ENCODE measurements at places on chromosomes 4 and X.

DNA sequence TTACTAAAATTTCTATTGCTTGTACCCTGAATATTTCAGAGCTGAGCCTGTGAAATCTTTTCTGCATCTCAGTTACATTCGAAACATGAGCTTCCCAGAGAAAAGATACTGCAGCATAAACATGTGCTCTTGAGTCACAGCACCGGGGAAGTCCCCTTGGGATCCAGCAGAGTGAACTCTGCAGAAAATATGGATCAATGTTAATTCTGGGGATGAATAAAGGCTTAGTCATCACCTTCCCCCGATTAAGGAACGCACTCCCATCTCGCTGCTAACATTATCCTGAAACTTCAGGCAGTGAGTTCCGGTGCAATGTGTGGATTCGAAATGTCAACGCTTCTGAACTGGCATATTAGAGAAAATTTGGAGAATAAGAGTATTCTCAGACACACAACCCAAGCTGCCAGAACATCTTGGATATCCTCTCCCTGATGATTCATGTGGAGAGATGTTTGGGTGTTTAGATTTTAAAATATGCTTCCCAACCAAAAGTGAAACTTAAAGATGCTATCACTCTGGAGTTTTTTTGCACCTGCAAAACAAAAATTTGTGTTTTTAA is 90.8 kb downstream of the IRF2 start:
- DNase-seq: peak; percentile 87

DNA sequence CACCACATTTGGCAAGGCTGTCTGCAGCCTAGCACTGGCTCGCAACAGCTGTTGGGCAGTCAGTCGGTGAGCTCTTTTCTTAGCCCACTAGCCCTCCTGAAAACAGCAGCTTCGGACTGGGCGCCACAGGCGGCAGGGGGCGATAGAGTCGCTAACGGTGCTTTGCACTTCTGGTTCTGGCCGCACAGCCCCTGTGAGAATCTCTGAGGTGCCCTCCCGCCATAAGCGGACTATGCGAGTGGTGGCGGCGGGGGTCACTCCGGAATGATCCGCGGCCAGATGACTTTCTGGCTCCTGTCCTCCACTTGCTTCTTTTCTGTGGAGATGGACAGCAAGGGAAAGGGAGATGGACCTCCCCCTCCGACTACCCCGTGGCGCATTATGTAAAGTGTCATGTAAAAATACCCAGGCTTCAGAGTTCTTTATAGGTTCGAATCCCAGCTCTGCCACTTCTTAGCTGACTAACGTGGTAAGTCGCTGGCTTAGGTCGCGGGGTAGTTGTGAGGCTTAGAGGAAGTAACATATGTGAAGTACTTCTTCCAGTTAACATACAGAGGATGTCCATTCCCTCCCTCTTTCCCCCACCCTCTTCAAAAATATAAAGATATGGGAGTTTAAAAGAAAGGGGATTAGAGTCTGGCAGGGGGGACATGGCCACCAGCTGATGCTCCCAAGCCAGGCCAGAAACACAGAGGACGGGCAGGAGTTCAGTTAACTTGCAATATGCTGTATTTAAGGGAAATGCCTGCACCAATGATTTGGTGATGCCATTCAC is 11.0 kb downstream of the ARHGAP36 start:
- peak; percentile 45 for DNase-seq

DNA sequence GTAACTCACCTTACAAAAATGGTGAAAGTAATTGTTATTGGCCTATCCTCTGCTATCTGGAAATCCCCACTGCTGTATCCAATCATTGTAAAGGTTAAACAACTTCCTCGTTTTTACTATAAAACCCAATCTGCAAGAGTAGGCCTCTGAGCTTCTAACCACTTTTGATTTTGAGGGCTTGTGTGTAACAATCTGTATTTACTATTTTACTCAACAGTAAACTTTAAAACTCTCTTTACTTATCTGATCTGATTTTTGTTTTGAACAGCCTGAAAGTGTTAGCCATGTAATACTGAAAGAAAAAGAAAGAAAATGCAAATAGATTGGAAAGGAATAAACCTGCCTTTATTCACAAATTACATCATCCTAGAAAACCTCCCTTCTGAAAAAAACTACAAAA is 63.1 kb downstream of the SLC10A7 start:
- no peak for DNase-seq

GRCh38 chrX:108070891-108071290 is 20.5 kb downstream of the PSMD10 start:
- DNase-seq: peak; percentile 32

DNA sequence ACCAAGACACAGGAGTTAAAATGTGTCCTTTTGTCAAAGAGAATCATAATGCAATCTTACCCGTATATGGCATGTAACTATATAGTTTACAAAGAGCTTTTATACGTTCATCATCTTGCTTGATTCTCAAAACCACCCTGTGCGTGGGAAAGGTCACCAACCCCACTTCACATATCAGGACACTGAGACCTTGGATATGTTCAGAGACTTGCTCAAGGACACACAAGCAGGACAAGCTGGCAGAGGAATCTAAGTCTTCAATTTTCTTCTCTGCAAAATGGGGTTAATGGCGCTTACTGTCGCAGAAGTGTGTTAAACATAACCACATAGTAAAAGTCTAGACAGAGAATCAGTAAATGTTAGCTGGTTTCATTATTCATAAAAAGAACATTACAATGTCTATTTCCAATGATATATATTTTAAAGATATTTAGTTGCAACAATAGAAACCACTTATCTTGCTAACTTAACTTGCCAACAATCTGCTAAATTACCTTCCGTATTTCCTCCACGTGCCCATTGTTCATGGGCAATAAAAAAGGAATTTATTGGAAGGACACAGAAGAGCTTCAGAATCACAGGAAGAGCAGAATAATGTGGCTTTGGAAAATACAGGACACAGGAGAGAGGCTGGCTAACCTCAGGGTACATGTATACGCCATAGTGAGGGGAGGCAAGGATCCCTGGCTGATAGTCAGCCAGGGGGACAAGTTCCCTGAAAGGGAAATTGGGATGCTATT is 64.6 kb upstream of the TAPT1 start:
- DNase-seq: no peak

DNA sequence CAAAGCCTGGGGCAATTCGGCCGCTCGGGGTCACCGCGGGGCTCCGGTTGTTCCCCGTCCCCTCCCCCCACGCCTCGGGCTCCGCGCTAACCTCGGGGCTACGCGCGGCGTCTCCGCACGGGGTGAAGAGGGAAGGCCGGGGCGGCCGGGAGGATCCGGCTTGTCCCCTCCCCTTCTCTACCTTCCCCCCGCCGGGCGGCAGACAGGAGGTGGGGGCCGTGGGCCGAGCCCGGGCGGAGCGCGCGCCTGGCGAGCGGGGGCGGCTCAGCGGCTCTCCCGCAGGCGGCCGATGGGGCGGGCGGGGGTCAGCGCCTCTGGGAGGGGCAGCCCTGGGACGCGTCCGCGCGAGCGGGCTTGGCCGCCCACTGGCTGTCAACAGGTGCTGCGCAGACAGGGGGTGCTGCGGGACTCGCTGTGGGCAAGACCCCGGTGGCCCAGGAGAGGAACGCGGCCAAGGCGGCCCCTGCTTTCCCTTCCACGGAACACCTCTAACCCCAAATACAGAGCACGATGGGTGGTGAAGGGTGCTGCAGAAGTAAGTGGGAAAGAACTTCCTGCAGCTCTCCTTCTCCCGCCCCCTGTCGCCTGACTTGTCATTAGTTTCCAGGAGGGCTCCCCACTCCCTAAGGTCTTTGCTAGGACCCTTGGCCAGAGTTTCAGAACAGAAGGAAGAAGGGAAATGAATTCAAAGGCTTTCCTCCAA is at the start of gene PDGFC:
TSS of gene PDGFC (minus strand) at position 124 of the 703 bp plus-strand sequence. CDS start 896 bp downstream, outside the sequence.
- DNase-seq: peak; percentile 92

DNA sequence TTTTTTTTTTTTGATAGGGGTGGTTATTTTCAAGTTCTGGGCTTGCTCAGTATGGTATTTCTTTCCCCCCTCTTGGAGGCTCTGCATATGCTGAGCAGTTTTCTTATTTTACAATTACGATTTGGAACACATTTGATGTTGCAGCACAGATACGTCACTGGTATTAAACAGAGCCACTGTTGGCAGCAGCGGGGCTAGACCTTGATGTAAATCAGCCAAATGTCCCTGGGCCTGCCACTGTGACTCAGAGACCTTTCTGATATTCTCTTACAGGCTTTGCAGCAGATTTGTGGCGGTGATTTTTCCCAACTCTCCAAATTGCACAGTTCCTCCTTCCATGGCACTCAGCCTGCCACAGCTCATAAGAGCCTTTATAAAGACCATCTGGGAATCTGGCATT is 81.1 kb downstream of the VMA21 start:
- no peak for DNase-seq

GRCh38 chr4:165504184-165504583 is 125.4 kb downstream of the CPE start:
- no peak for DNase-seq

DNA sequence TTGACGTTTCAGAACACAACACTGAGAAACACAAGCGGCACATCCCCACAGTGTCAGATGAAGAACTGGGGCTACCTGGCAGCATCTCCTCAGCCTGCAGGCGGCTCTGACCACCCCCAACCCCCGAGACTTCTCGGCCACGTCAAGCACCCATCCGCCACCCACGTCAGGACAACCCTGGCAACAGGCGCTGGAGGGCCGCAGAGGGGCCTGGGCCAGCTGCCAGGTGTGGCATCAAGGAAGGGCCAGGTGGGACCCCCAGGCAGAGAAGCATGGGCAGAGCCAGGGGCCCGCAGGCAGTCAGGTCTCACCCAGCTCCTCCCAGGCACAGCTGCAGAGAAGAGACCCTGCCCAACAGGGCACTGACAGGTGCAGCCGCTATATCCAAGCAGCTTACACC is 22.3 kb downstream of the GAK start:
- DNase-seq: no peak

DNA sequence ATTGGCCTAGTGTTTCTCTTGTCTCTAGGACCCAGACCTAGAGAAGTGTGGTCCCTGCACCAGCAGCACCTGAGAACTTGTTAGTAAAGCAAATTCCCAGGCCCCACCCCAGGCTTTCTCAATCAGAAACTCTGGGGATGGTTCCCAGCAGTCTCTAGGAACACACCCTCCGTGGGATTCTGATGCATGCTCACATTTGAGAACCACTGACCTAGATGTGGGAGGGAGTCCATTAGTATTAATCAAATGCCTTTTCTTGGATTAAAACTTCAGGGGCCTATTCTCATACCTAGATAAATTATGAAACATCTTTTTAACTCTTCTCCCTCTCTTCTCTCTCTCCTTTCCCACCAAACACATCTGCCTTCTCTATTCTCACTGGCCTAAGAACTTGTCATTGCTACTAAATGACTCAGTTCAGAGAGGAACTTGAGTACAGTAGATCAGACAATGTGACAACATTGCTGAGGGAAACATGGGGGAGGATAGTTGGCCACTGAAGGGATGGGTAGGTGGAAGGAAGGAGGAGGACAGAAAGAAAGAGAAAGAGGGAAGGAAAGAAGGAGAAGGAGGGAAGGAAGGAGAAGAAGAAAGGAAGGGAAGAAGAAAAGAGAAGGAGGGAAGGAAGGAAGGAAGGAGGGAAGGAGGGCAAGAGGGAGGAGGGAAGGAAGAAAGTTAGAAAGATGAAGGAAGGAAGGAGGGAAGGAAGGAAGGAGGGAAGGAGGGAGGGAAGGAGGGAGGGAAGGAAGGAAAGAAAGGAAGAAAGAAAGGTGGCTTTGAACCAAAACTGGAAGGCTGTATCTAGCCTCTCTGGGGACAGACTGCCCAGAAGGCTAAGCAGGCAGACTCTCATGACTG is 132.7 kb upstream of the MAP3K15 start:
- DNase-seq: no peak

GRCh38 chr4:148396986-148397673 is 45.1 kb downstream of the NR3C2 start:
- DNase-seq: no peak

GRCh38 chr4:113209652-113210320 is 160.3 kb downstream of the ANK2 start:
- peak; percentile 21 for DNase-seq

- DNase-seq: no peak
Measured at GRCh38 chr4:115781528-115782146, 668.2 kb upstream of the NDST4 start.
